ENCODE measurements at places on chromosomes 16 and 17.

DNA sequence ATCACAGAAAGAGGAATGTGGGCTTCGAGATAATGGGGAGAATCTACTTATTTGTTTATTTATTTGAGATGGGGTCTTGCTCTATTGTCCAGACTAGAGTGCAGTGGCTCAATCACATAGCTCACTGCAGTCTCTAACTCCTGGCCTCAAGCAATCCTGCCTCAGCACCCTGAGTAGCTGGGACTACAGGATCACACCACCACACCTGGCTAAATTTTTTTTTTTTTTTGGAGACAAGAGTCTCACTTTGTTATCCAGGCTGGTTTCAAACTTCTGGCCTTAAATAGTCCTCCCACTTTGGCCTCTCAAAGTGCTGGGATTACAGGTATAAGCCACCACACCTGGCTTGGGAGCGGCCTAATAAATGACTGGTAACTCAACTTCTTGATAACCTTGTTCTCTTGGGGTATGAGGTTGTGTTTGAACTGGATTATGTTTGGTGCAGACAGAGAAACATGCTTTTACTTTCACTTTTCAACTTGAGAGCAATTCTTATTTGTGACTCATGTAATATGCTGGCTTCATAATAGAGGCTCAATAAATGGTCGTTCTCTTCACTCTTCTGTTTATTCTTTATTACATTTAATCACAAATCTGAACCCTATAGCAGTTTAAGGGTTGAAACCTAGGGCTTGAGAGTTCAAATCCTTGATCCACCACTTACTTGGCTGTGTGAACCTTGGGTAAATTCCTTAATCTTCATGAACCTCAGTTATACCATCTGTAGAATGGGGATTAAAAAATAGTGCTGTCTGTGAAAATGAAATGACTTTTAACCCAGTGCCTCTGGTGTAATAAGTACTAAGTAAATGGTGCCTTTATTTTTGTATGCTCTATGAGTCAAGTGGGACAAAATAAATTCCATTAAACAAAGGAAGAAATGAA, 129.1 kb upstream of the HS3ST2 start:
- no peak for DNase-seq

DNA sequence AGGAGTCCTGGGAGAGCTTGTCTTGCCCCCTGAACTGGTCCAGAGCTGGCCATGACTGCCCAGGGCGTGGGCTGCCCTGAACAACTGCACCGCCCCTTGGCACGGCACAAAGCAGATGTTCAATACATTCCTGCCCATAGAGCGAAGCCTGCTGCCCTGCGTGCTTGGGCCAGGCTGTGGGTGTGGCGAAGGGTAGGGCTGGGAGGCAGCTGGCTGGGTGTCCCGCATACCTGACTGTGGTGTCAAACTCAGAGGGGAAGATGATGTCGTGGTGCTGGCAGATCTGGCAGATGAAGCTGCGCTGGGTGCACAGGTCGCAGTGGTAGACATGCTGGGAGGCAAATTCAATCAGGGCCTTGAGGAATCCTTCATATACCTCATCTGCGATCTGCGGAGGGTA, 124.2 kb upstream of the SMURF2 start:
- DNase-seq = no peak

DNA sequence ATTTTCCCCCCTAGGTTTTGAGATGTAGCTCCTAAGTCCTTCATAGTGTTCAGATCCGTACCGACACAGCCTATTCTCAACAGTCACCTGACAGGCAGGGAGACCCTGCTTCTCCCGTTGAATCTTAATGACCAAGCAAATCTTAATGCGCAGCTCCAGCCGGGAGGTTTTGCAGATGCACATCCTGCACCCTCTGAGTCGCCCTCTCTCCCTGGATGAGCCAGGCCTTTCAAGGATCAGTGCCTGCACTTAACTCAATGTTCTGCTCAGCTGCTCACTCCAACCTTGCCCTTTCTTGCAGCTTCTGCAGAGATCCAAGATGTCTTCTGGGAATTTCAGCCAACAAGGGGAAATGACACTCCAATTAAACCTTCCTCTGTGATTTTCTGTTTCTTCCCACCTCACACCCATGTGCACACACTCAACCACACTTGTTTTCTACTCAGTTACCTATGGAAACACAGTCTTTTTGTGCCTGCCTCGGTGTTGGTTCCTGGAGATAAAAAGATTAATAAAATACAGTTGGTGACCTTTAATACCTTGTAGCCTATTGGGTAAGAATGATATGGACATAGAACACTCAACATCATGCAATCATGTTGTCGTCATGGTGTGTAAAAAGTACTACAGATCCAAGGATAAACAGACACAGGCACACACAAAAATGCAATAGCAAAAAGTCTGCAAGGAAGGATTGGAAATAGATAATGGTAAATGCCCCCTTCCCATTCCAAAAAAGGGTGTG, 76.9 kb upstream of the DYNLRB2 start:
- DNase-seq = no peak

GRCh38 chr17:42850954-42851353, at the start of gene AOC3:
Gene AOC3 (plus strand): TSS chr17:42851199. CDS start chr17:42851344, 145 bp downstream.
- no peak for DNase-seq

GRCh38 chr17:17350491-17351355, 47.5 kb downstream of the NT5M start:
- no peak for DNase-seq

GRCh38 chr17:71085238-71086033, 916.1 kb downstream of the KCNJ2 start:
- DNase-seq = no peak

DNA sequence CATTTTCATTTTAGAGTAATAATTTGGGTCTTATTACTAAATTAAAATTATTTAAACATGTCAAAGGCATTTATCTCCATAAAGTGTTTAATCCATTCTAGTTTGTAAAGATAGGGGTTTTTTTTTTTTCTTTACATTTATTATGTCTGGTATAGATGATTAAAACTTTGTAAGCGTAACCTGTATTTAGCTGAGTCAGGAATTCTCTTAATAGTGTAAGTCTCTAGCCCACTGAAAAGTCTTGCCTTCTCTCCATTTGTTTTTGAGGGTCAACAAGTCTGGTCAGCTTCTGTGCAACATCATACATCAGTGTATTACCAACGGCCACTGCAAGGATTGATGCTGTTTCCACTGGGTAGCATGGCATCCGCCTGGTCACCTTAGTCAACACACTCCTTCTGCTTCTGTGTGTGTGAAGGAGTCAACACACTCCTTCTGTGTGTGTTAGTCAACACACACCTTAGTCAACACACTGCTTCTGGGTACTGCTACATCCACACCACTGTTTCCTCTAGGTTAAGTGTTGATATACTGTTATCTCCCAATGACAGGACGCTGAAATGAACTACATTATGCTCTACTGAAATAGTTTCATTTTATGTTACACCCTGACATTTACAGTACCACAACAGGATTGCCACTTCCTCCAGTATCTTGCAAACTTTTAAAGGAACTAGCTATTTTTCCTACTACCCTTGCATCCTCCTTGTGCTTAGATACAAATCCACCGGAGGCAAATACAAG, 37.3 kb upstream of the VWA3A start:
- no peak for DNase-seq

DNA sequence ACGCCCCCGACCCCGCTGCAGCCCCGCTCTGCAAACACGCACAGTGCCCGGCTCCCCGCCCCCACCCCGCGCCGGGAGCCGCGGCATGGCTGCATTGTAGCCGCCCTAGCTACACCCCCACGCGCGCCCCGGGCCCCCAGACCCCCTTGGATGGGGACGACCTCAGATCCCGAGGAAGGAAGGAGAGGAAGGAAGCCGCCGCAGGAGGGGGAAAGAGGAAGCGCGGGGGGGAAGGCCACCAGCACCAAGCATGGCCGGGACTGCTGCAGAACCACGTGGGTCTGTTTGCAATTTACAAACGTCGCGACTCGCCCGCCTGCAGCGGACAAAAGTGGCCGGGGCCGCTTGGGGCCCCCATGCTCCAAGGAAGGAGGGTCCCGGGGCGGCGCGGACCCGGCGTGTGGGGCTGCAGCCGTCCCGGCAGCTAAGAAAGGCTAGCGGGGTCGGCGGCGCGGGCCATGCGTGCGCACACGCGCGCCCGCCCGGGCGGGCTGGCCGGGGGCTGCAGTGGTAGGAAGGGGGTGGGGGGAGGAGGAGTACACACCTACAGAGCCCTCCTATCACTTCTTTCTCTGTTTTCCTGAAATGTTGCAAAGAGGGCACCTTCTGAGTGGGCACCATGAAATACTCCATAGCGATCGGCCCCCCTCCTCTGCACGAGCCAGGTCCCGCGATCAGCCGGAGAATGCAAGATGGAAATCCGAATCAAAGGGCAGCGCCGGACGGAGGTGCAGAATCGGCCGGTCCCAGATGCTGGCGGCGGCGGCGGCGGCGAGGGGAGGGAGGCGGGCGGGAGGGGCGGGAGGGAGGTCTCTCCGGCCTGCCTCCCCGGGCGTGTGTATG, 488 bp downstream of the TFAP4 start:
- peak; percentile 26 for DNase-seq

- no peak for DNase-seq
These were observed 141.3 kb upstream of the HSBP1 start for GRCh38 chr16:83666449-83666848.

DNA sequence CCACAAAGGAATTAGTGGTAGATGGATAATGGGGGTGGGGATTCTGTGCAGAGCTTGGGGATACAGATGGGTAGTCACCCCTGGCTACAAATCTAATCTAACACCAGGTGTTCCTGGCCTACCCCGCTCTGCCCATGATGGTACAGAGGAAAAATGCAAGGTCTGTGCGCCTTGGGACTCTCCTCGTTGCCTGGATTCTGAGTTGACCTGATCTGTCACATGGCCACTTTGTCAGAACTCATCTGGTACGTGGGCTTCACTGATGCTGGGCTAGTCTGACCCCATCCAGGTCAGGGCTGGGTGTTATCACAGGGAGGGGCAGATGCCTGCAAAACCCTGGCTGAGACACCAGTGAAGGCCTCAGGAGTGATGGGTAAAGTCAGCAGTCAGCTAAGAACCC, 5.2 kb downstream of the ZNF764 start:
- DNase-seq = no peak
